Breast epithelium (tissue), 4 donors: ENCODE measurements at places on chromosomes 3 and 15. TPM values are rescaled to one million over a fixed set of nuclear protein-coding genes. Genes with fewer than 3 reads are reported as not detected.

The RNF111 gene
- total RNA-seq = 36.9 TPM

The ANKRD63 gene
- total RNA-seq = not detected

The FBXL2 gene
- total RNA-seq = 24.9 TPM

The ISLR gene
- 49.2 TPM for total RNA-seq

The SLC7A14 gene
- 0.15 TPM for total RNA-seq

The CRYGS gene
- 3.8 TPM for total RNA-seq

The SNTN gene
- not detected for total RNA-seq

The SLCO3A1 gene
- 14.1 TPM for total RNA-seq

The CCDC39 gene
- total RNA-seq = 0.33 TPM

The CLDN11 gene
- total RNA-seq = 8.2 TPM

The SYNPR gene
- total RNA-seq = not detected

The MOBP gene
- total RNA-seq = under 0.01 TPM

The PAQR5 gene
- total RNA-seq = 2.0 TPM
